ENCODE measurements at places on chromosomes 7 and 10.

GRCh38 chr7:151083071-151083823 is at the start of gene TMUB1:
TSS of gene TMUB1 (minus strand) at chr7:151083493. CDS start at chr7:151082563, 930 bp downstream.
- peak; percentile 56 for DNase-seq

- no peak for DNase-seq
Measured at GRCh38 chr7:94240902-94241301, 153.8 kb upstream of the COL1A2 start.

GRCh38 chr10:33556620-33557019 is 222.2 kb upstream of the NRP1 start:
- DNase-seq = no peak

- DNase-seq = no peak
Measured at GRCh38 chr7:95396136-95397032, at the start of gene PON3. TSS of gene PON3 (minus strand) at chr7:95396375. CDS start at chr7:95396350, 25 bp downstream.

DNA sequence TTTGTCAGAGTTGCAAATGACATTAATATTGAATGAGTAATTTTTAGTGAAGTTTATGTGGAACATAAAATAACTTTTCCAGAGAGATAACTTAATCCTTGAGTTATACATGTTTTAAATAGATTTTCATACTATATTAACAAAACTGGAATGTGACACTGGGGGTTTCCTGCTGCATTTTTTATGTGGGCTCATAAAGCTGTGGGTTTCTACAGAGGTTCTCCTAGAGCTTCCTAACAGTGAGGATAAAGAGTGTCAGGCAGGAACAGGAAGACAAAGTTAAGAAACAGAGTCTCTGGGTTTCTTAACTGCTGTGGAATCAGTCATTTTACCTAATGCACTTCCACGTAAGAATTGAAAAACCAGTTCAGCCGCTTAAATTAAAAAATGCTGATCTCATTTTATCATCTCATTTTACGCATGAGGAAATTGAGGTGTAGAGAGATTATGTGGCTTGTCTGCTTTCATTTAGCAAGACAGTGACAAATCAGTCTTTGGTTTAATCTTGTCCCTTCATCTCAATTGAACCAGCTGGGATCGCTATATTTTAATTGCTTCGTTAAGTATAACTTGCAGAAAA is 5.0 kb downstream of the CD36 start:
- DNase-seq = peak; percentile 48

DNA sequence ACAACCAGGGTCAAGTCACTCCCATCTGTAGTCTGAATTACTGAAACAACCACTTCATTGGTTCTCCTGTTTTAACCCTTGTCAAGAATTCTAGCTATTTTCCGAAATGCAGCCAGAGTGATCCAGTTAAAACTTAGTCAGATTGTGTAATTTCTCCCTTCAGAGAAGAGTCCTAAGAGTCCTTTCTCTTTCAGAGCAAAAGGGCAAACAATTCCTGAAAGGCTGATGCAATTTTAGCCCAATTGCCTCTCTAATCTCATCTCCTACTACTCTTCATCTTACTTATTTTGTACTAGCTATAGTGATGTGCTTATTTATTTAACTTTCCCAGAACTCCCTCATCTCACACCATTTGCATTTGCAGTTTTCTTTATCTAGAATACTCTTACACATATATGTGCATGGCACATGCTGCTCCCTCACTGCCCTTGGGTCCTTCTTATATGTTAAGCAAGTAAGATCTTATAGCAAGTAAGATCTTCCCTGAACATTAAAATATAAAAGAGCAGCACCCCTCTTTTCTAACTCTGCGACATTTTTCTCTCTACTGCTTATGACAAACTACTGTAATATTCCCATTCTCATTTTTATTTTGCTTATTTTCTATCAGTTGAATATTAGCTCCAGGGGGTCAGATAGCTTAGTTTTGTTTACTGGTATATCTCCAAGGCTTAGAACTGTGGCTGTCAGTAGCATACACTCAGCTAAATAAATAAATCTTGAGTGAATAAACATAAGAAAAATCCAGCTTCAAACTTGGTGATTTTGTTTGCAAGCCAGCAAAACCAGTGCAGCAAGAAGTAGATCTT is 44.6 kb downstream of the HGF start:
- peak; percentile 23 for DNase-seq

- no peak for DNase-seq
Measured at GRCh38 chr10:123326674-123327073, 172.5 kb downstream of the BUB3 start.
